CD4-positive, alpha-beta memory T cell (primary cell): ENCODE measurements at places on chromosomes 2 and 18. TPM values are rescaled to one million over a fixed set of nuclear protein-coding genes. Genes with fewer than 3 reads are reported as not detected.
A peak's percentile ranks its signal among the peaks of the same experiment; 100 is the strongest.

The DSG1 gene
- polyA plus RNA-seq: not detected

DNA sequence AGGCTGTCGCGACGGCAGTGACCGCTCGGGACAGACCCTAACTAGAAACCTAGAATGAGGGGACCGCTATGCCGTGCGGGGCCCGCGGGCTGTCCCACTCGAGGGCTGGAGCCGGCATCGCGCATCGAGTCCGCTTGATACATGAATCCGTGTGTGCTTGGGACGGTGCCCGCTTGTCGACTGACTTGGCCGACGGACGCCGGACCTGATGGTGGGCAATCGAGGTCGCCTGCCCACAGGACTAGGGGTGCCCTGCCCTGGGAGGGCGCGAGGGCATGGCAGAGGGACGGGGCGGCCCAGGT, 749 bp upstream of the PTMA start:
- H3K36me3 ChIP-seq: peaks cover 12% of the 10 kb centered on the region
- peaks cover 34% of the 10 kb centered on the region for H3K4me1 ChIP-seq
- H3K27ac ChIP-seq: peak overlapping the region; percentile 100
- peak overlapping the region; percentile 82 for H3K4me3 ChIP-seq
- no peaks in the 10 kb centered on the region for H3K27me3 ChIP-seq
- DNase-seq: peak; percentile 67

DNA sequence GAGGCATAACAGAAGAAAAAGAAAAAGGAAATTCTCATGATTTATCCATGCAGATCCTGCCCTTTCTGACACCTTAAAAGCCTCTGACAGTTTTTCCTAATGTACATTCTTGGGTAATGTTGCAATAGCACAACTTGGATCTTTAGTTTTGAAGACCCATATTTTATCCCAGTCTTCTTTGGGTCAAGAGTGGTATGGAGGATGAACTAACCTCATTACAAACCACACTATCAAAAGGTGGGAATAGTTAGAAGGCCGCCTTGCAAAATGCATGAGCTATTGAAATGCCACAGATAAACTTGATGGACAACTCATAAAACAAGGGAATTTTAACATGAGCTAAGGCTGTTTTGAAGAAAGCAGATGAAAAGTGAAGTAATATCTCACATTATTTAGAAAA, 1479.8 kb upstream of the ACVR2A start:
- no peaks in the 10 kb centered on the region for H3K27me3 ChIP-seq
- DNase-seq: no peak
- H3K4me3 ChIP-seq: no peak overlapping the region
- H3K27ac ChIP-seq: no peak overlapping the region
- no peaks in the 10 kb centered on the region for H3K36me3 ChIP-seq

DNA sequence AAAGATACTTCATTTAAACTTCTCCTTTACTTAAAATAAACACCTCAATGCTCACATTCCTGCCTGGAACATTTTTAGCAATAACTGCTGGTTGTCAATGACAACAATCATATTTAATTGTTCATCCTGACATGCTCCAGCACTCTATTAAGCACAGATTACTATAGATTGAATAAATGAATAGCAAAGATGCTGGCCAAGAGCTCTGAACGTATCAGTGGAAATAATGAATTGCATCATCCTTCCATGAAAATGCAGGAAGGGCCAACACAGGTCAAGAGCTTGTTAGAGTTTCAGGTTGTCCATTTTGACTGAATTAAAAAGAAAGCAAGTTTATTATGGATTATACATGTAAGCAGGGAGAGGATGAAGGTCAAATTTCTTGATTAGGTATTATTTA, 994.0 kb downstream of the TSN start:
- H3K4me3 ChIP-seq: no peak overlapping the region
- no peaks in the 10 kb centered on the region for H3K4me1 ChIP-seq
- no peaks in the 10 kb centered on the region for H3K27me3 ChIP-seq
- DNase-seq: no peak
- H3K36me3 ChIP-seq: no peaks in the 10 kb centered on the region

DNA sequence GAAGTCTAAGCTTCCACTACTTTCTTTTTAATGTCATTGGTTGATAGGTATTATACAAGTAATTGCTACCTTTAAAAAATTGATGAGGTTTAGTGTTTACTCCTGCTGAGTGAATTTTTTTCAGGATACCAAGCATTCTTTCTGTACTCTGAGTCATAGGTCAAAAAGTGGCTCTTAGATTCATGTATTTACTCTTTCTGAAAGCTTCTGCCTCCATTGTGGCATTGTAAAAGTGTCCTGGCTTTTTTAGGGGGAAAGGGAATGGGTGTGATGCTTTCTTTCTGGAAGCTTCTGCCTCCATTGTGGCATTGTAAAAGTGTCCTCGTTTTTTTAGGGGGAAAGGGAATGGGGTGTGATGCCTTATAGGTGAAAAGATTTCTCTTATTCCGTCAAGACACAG, 286.5 kb downstream of the LPIN1 start:
- no peak overlapping the region for H3K4me3 ChIP-seq
- no peaks in the 10 kb centered on the region for H3K36me3 ChIP-seq
- H3K27me3 ChIP-seq: no peaks in the 10 kb centered on the region
- DNase-seq: no peak
- H3K27ac ChIP-seq: no peak overlapping the region
- peaks cover 26% of the 10 kb centered on the region for H3K4me1 ChIP-seq

GRCh38 chr2:46863882-46864281, 51.7 kb downstream of the MCFD2 start:
- no peaks in the 10 kb centered on the region for H3K36me3 ChIP-seq
- H3K4me1 ChIP-seq: no peaks in the 10 kb centered on the region

The BOD1L2 gene
- polyA plus RNA-seq: not detected

The HRH4 gene
- 1.1 TPM for polyA plus RNA-seq

The HOXD9 gene
- not detected for polyA plus RNA-seq

The C2orf81 gene
- 1.6 TPM for polyA plus RNA-seq

- no peaks in the 10 kb centered on the region for H3K36me3 ChIP-seq
- H3K4me3 ChIP-seq: no peak overlapping the region
- H3K27ac ChIP-seq: no peak overlapping the region
- H3K4me1 ChIP-seq: no peaks in the 10 kb centered on the region
- no peak for DNase-seq
- H3K27me3 ChIP-seq: no peaks in the 10 kb centered on the region
These were observed 139.4 kb downstream of the ASB1 start for GRCh38 chr2:238566001-238566645.

DNA sequence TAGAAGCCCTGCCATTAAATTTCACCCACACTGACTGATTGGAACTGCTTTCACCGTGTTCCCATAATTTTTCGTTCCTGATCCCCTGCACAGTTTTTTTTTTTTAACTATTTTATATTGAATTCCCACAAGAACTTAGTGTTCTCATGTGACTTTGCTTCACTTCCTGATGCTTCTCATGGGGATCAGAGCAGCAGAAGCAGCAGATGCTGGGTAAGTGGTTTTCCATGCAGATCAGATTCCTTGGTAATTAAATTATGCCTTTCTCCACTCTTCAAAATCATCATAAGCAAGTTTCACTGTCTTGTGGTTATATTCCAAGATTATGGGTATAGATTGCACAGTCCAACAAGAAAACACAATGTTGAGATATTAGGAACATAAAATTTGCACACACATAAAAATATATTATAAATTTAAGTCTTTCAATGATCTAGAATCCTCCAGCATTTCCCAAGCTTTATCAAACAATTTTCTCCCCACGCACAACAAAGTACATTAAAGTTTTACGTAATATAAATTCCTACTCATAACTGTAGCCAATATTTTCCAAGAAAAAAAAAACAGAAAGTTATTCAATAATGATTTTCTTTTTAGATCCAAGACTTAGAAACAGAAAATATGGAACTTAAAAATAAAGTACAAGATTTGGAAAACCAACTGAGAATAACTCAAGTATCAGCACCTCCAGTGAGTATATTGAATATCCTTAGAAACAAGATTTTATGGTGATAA, 277.9 kb downstream of the GULP1 start:
- H3K36me3 ChIP-seq: no peaks in the 10 kb centered on the region
- no peaks in the 10 kb centered on the region for H3K4me1 ChIP-seq
- no peaks in the 10 kb centered on the region for H3K27me3 ChIP-seq
- no peak overlapping the region for H3K27ac ChIP-seq
- no peak overlapping the region for H3K4me3 ChIP-seq

DNA sequence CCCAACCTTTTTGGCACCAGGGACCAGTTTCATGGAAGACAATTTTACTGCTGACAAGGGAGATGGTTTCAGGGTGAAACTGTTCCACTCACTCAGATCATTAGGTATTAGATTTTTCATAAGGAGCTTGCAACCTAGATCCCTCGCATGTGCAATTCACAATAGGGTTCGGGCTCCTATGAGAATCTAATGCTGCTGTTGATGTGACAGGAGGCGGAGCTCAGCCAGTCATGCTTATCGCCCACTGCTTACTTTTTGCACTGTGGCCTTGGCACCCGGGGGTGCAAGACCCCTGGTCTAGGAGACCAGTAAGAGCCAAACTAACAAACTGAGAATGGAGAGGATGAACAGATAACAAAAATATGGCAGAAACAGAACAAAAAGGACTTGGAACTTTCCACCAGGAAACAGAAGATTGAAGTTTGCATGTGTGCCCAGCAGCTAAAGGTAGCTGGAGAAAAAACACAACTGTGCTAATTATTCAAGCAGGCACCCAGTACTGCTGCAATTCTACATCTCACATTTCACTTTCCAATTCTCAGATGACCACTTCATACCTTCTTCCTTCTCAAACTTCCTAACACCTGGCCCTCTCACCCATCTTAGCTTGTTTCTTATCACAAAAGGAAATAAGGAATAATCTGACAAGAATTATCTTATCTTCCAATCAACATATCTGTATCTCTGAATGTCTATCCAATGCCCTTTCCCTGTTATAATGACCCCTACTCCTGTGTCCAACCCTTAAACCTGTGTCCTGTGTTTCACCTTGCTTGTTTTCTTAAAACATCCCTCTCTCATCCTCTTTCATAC, 24.8 kb downstream of the SP3 start:
- no peaks in the 10 kb centered on the region for H3K27me3 ChIP-seq
- no peak overlapping the region for H3K27ac ChIP-seq
- H3K4me3 ChIP-seq: no peak overlapping the region
- peaks cover 95% of the 10 kb centered on the region for H3K4me1 ChIP-seq

DNA sequence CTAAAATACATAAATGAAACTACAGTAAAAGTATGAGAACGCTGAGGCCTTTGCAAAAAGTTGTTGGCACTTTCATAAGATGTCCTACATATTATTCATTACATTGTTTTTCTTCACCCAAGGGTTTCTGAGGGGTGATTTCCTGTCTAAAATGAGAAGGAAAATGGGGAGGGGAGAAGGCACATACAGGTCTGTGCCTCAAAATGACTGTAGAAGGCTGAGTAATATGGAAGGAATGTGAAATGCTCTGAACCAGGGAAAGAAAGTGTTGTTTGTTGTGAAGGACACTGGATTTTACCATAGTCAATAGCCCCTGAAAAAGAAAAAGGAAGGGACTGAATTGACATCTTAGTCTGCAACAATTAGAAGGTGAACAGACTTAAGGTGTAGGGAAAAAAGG, 99.5 kb upstream of the RNF152 start:
- no peaks in the 10 kb centered on the region for H3K36me3 ChIP-seq
- H3K4me3 ChIP-seq: no peak overlapping the region

- no peak for DNase-seq
- no peaks in the 10 kb centered on the region for H3K27me3 ChIP-seq
- no peak overlapping the region for H3K27ac ChIP-seq
- no peaks in the 10 kb centered on the region for H3K36me3 ChIP-seq
These were observed 2.2 kb upstream of the TMBIM1 start for GRCh38 chr2:218294430-218295022.

DNA sequence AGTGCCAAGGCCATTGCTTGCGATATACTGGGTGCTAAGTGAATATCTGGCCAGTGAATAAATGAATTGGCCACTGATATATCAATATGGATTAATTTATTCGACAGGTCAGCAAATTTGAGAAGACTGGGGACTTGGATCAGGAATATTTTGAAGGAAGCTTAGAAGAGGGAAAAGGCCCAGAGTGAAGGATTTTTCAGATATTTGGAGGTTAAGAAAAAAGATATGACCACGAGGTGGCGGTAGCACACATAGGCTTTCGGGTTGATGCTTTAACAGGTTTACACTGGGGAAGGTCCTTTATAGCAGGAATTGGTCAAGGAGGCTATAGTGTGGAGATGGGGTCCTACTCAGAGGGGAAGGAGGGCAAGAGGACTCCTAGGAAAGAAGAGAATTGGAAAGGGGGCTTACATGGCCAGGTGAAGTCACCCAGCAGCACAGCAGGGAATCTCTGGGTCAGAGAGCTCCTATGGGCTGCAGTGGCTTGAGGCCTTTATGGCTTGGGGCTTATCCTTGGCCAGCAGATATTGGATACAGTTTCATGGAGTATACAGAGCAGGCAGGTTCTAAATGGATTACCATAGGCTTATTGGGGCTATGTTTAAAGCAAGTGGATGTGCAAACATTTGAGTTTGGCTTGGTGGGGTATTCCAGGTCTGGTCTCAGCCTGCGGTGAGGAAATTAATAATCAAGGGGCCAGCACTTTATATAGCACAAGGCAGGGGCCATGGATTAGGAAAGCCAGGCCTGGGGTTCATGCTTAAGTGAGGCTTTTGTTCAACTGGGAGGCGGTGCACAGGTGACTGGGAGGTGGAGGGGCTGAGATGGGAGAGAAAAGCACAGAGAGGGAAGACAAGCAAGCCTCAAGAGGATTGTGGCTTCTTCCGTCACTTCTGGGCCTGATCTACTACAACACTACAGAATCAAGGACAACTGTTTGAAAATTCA, 9.7 kb downstream of the IL1RN start:
- H3K36me3 ChIP-seq: no peaks in the 10 kb centered on the region
- no peak overlapping the region for H3K4me3 ChIP-seq
- no peak overlapping the region for H3K27ac ChIP-seq
- H3K4me1 ChIP-seq: peaks cover 12% of the 10 kb centered on the region
- DNase-seq: no peak
- no peaks in the 10 kb centered on the region for H3K27me3 ChIP-seq

DNA sequence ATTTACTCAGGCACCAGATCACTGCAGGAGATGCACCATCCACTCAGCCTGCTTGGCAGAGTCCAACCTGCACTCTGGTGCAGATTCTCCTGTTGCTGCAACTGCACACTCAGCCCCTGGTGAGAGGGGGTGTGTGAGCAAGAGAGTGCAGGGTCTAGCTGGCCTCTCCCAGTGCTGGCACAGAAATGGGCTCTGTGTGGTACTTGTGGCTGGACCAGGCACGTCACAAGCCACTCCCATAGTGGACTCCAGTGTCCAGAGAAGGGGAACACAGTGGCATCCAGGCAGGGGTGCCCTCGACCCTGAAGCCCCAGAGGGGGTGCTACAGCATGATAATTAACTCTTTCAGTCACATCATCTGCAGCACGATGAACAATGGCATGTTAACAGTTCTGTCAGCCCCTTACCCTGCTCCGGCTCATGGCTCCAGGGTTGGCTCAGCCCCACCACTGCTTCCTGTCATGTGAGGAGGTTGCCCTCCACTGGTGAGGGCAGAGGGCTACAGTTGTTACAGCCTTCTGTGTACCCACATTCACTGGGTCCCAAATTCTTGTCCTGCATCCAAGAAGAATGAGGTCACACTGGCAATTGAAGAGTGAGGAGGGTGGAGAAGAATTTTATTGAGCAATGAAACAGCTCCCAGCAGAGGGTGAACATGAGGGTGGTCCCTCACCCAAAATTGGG, 135.7 kb downstream of the EVA1A start:
- H3K27ac ChIP-seq: no peak overlapping the region
- no peak overlapping the region for H3K4me3 ChIP-seq
- no peaks in the 10 kb centered on the region for H3K27me3 ChIP-seq
- H3K36me3 ChIP-seq: no peaks in the 10 kb centered on the region

- H3K4me3 ChIP-seq: no peak overlapping the region
- no peaks in the 10 kb centered on the region for H3K27me3 ChIP-seq
- H3K4me1 ChIP-seq: peaks cover 52% of the 10 kb centered on the region
These were observed 18.5 kb downstream of the TRAK2 start for GRCh38 chr2:201432621-201433393.
